ENCODE measurements at places on chromosomes 2 and 18.
A peak's percentile ranks its signal among the peaks of the same experiment; 100 is the strongest.

DNA sequence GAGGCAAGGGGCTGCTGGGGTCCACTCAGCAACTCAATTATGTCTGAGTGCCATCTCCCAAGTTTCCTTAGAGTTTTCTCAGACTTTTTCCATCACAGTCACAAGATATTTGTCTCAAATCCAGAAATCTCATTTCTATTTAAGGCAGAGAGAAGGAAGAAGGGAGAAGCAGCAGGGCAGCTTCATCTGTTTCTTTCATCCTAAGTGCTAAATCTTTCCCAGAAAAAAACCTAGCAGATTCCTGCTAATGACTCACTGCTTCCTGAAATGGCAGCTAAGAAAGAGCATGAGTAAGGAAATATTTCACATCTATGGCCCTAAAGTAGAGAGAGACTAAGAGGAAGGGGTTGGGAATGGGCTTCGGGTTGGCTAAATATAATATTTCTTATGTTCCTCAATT, 88.0 kb downstream of the KYNU start:
- DNase-seq: no peak

- DNase-seq: no peak
Observed at GRCh38 chr18:73677450-73677849, 470.2 kb downstream of the FBXO15 start.

DNA sequence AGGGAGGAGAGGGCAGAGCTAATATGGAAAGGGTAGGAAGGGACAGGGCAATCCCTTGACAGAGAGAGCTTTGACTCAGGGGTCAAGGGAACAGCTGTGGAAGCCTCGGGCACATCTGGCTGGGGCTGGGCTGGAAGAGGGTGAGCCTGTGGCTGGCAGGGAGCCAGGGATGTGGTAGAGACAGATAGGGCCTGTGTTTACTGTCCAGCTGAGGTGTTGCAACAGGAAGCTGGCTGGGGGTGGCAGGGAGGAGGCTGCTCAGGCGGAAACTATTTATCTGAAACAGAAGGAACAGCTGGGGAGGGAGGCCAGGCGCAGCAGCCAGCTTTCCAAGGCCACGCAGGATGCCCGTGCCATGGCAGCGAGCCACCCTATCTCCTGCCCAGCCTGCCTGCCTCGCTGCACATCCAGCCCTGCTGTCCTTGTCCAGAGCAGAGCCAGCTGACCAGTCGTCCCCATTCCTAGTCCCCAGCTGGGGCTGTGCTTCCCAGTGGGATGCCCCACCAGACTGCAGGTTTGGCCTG, 264.7 kb downstream of the CYP26B1 start:
- DNase-seq: peak; percentile 11

GRCh38 chr2:108212671-108213070, 27.1 kb upstream of the SULT1C3 start:
- no peak for DNase-seq

- no peak for DNase-seq
Observed at GRCh38 chr2:10887476-10887875, 24.3 kb upstream of the KCNF1 start.

DNA sequence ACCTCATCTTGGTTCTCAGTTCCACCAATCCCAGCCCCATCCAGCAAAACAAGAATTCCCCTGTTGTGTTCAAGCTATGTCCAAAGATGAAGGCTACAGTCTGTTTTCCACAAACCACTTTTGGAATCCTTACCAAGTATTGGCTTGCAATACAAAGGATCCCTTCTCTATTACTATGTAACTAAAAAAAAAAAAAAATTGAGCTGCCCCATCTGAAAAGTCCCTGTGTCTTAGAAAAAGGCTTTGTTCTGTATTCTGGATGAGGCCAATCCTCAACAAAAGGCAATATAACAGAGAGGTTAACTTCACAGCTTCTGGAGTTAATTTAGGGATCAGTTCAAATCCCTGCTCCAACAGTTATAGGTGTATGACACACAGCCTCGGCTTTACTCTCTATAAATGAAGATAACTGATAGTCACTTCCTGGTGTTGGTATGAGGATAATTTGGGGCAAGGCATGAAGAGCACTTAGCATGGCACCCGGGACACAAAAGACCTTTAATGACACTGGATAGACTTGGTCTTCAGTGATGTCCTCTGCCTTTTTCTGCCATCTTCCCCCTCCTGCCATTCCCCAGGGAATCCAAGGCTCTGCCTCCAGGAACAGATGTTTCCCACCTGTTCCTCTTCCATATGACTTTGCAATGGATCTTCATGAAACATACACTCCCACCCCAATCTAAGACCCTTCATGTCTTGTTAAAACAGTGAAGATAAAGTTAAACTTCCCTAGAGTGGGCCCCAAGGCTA, 61.2 kb upstream of the ATL2 start:
- no peak for DNase-seq
